ENCODE measurements at places on chromosomes 3 and 15.

DNA sequence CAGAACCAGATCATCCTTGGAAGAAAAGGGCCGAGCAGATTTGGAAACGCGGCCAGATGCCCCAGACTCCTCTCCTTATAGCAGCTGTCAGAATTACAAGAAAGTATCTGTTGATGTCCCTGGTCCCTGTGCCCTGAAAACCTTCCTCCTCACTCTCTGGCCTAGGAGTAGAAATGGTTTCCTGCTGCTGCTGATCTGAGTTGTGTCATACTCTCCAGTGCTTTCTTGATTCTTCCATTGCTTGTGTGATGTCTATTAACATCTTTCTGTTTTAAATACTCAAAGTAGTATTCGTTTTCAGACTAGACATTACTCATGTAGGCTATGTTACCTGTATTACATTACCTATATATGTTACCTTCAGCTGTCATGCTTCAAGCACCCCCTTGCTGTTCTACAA is 26.8 kb upstream of the HERC1 start:
- no peak for DNase-seq

DNA sequence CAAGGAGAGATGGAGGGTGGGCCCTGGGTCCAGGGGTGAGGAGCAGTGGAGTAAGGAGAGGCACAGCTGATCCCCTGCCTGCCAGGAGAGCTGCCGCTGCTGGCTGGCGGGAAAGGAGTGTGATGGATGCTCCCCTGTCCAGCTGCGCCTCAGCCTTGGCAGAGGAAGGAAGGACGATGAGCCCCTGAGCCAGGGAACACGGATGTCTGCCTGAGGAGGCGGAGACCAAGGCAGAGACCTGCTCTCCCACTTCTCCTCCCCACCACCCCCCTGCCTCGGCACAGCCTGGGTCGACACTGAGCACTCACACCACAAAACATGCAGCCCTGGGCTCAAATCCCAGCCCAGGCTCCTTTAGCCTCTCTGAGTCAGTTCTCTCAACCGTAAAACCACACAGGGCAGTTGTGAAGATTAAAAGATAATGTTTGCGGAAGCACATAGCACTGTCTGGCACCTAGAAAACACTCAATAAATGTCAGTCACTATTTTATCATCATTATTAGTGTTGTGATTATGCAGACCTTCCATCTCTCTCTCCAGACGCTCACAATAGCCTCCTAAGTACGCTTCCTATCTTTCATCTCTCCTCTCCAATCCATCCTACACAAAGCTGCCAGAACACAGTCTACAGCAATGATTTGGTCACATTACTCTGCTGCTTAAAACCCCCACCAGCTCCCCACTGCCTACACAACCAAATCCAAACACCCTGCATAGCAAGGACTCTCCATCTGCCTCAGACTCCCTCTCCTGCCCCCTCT is 52.2 kb downstream of the SEMA5B start:
- no peak for DNase-seq

GRCh38 chr3:169272532-169272931 is 391.0 kb downstream of the MECOM start:
- DNase-seq, result no peak

GRCh38 chr3:14285548-14285925 is 106.9 kb downstream of the LSM3 start:
- no peak for DNase-seq

DNA sequence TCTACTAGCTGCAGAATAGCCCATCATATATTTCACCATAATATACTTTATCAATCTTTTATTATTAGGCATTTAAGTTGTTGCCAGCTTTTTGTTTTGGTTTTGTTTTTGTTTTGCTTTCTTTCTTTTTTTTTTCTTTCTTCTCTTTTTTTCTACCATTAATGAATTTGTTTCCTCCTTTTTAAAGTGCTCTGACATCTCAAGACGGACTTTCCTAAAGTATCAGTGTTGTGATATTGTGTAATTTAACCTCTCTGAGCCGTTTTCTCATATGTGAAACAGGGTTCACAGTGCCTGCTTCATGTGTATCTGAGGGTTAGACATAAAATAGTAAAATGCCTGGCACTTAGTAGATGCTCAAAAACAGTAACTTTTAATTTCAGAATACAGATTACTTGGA is 109.5 kb upstream of the IL12A start:
- no peak for DNase-seq

- DNase-seq, result no peak
These were observed 32.5 kb downstream of the ARHGEF3 start for GRCh38 chr3:56769116-56769707.

GRCh38 chr3:61439122-61439458 is 122.3 kb upstream of the PTPRG start:
- DNase-seq, result no peak

DNA sequence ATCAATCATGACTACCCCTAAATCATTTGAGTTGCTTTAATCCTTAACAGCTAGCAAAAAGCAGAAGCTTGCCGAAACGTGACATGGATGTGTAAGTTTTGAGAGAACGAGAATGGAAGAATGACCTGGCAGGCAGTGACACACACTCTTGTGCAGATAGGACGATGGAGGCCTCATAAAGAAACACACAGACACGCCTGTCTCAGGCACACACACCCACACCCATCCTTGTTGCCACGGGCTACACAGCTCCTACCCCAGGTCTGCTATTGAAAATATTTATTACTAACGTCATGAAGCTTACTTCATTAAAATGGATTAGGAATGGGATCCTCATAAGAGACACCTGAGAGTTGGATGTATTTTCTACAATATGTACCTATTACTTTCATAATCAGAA is 8.5 kb downstream of the MYO5C start:
- no peak for DNase-seq

- no peak for DNase-seq
These were observed 32.6 kb downstream of the BBX start for GRCh38 chr3:107555359-107555758.

DNA sequence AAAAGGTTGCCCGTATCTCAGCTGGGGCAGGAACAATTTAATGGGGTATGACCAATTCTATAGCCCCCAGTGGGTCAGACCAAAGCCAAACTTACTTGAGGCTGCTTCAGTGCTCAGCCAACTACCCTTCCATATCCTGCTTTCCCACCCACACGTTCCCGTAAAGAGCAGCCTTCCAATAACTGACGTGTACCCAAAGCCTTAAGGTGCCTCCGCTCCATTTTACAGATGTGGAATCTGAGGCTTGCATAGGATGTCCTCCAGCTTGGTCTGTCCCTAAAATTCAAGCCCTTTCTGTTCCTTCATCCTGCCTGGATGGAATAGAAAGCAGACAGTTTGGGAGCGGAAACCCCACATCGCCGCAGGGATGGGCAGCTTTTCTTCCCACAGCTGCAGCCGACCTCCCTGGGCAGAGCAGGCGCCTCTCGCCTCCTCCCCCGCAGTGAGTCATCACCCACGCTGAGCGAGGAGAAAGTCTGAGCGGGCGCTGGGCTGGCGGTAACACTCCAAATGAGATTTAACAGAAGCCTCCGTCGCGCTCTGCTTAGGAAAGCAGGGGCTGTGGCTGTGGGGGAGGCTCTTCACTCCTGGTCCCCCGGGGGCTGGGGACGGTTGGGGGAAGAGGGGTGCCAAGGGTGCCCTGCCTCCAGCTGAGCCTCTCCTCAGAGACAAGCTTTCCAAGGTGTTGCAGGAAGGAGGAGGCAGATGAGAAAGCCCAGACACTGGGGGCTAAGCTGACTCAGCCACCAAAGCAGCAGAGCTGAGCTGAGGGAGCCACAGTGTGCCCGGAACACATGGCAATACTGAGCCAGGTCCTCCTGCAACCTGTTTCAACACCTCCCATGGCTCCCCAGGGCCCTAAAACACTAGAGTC is 57.8 kb upstream of the HRH1 start:
- peak; percentile 38 for DNase-seq

- peak; percentile 65 for DNase-seq
These were observed at the start of gene ACP3 for GRCh38 chr3:132317229-132317948. Gene ACP3, plus strand, starts transcription at chr3:132317407. Its CDS starts 50 bp downstream, at chr3:132317457.

DNA sequence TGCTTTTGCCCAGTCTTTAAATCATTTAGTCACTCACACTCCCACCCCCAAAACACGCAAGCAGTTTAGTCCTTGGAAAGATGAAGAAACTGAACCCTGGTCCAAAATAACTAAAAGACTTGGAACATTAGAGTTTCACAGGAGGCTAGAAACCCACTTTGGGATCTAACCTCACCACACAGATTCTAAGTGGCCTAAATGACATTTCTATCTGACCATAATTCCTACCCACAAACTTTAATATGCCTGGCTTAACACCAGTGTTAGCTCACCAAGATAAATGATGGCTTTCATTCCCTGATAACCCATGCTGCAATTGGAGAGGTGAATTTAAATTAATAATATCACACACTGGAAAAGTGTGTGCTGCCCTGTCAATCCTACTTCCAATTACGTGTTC is 295.3 kb upstream of the UBE2E2 start:
- DNase-seq, result no peak

DNA sequence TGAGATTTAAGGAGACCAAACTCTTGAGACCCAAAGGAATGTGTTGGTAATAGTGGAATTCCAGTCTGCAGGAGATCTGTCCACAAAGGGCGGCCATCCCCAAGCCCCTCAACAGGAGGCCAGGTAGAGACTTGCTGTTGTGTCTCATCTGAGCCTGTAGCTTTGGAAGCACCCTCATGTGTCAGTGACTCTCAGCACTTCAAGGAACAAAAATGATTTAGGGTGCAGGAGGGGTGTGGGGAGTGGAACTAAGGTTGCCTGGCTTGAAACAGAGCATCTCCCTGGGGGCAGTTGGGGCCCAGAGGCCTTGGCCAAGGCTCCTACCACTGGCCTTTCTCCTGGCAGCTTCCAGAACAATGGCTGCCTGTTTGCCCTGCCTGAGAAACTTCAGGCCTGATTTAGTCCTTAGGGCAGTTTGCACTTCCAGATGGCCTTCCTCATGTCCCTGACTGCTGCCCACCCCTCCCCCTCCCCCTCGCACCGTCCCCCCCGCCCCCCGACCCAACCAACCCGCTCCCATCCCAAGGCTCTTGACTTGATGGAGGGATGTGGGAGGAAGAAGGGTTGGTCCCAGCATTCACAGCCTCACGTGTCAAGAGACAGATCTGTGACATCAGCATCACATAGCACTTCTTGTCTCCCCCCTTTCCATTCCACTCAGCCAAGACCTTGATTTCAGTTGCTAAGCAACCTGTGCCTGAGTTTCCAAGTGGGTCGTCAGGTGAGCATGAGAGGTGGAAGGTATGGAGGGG is 77.1 kb downstream of the CORO2B start:
- DNase-seq, result no peak

GRCh38 chr3:38345879-38346586 is 552 bp upstream of the XYLB start:
- DNase-seq, result no peak

DNA sequence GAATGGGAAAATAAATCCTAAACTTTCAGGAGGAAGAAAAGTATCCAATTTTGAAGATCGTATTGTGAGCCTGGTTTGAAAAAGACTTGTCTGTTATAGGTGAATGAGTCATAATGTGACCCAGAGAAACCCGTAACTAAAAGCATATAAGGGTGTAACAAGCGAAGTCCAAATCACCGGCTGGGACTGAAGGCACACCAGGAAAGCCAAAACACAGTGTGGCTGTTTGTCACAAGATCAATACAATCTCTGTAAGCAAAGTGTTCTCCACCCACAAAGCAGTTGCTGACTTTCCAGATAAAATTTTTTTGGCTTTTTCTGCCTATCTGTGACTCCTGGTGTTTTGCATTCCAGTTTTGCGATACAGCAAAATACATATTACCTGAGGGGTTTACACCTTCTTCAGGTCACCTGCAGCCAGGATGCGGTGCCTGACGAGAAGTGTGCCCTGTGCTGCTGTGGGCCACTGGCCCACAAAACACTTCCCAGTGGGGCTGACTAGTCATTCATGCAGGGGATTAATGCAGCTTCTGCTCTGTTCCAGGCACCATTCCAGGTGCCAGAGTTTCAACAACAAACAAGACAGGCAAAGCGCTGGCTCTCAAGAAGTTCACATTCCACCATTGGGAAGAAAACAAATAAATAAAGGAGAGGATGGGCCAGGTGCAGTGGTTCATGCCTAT is 14.4 kb downstream of the HES1 start:
- no peak for DNase-seq

DNA sequence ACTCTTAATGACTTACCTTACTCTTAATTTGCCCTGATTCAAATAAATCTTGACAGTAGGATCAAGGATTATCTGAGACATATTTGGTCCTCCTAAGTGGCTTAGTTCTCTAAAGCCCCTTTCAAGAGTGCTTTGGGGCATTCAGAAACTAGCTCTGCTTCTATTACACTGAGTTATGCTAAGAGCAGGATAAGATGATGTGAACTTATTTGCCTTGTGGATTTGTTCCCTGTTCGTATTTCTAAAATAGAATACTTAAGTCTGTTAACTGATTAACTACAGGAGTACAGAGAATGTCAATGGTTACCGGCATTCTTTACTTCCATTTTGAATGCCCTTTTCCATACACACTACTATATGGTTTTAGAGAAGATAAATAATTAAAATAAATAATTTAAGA is 14.8 kb upstream of the FRMD4B start:
- no peak for DNase-seq

DNA sequence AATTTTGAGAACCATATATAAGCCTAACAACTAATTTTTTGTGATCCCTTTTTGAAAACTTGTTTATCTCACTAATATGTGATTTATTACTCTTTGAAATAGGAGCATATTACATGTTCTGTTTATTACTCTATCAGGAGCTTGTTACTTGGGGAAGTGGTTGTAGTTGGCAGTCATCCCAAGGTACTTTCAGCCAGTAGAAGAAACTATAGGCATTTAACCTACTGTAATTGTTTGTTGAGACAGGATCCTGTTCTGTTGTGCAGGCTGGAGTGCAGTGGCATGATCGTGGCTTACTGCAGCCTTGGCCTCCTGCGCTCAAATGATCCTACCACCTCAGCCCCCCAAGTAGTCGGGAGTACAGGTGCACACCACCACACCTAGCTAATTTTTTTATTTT is 195.6 kb downstream of the TCF12 start:
- DNase-seq, result no peak

DNA sequence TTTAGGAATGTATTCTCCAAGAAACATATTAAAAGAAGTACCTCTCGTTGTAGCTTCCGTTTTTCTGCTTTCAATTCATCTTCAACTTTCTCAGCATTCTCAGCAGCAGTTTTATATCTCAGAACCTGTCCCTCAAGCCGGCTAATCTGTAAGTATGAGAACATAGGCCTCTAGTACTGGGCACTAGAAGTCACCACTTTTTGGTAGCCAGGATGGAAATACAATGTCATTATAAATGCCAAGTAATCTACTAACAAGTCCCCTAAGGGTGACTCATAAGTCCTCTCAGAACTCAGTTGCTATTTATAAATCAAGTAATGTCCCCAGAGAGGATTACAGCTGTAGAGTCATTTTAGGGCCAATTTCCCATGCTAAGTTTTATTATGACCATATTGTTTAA is 61.1 kb downstream of the MLH1 start:
- DNase-seq, result peak; percentile 86

- DNase-seq, result no peak
These were observed 503 bp upstream of the ATRIP start for GRCh38 chr3:48446043-48446424.

DNA sequence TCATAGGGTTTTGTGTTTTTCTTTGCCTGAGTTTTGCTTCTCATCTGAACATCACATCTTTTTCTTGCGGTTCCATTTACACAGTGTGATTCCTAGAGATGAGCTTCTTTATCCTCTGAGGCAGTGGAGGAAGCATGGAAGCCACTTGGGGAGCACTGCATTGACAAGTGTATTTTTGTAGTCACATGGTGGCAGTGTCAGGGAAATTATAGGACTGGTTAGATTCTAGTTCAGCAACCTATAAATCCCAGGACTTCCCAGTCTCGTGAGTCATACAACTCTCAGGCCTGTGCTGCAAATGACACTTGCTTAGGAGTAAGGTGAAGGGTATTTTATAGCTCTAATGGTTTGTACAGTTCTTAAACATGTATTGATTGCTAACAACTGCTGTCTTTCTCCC is 58.4 kb downstream of the RBM6 start:
- no peak for DNase-seq
